Foreskin keratinocyte (primary cell): ENCODE measurements at places on chromosomes 4 and X. TPM values are rescaled to one million over a fixed set of nuclear protein-coding genes. Genes with fewer than 3 reads are reported as not detected.

Gene COX7B2
- not detected in 2 replicates for total RNA-seq

Gene NUP62CL
- 2.9 and 4.3 TPM in 2 replicates for total RNA-seq

Gene COPS4
- 44.4 and 47.6 TPM in 2 replicates for total RNA-seq

Gene CXCL13
- total RNA-seq, result not detected in 2 replicates

Gene AFM
- 0.07 TPM in 1 of 2 replicates, not detected in the other for total RNA-seq

Gene NSUN7
- 0.71 and 1.3 TPM in 2 replicates for total RNA-seq

Gene ABHD18
- total RNA-seq, result 5.9 and 6.3 TPM in 2 replicates

Gene CCDC149
- 3.3 and 3.8 TPM in 2 replicates for total RNA-seq

Gene LNX1
- total RNA-seq, result 0.25 and 0.34 TPM in 2 replicates

Gene HTT
- total RNA-seq, result 39.5 and 42.3 TPM in 2 replicates

Gene LEF1
- total RNA-seq, result 10.1 and 18.7 TPM in 2 replicates

Gene CLIC2
- not detected in 2 replicates for total RNA-seq

Gene SMIM10
- total RNA-seq, result 0.14 and 0.17 TPM in 2 replicates

Gene F8A3
- not detected in 2 replicates for total RNA-seq

Gene ARHGAP6
- total RNA-seq, result 0.11 TPM in 1 of 2 replicates, not detected in the other

Gene GLRA3
- total RNA-seq, result not detected in 2 replicates

Gene DOCK11
- total RNA-seq, result 6.2 and 9.3 TPM in 2 replicates

Gene NCBP2L
- total RNA-seq, result not detected in 2 replicates

Gene OPN1MW2
- not detected in 2 replicates for total RNA-seq

Gene SYN1
- total RNA-seq, result 0.71 TPM in 2 replicates

Gene SHOX
- not detected in 2 replicates for total RNA-seq
